ENCODE measurements at places on chromosomes 12 and 14.

DNA sequence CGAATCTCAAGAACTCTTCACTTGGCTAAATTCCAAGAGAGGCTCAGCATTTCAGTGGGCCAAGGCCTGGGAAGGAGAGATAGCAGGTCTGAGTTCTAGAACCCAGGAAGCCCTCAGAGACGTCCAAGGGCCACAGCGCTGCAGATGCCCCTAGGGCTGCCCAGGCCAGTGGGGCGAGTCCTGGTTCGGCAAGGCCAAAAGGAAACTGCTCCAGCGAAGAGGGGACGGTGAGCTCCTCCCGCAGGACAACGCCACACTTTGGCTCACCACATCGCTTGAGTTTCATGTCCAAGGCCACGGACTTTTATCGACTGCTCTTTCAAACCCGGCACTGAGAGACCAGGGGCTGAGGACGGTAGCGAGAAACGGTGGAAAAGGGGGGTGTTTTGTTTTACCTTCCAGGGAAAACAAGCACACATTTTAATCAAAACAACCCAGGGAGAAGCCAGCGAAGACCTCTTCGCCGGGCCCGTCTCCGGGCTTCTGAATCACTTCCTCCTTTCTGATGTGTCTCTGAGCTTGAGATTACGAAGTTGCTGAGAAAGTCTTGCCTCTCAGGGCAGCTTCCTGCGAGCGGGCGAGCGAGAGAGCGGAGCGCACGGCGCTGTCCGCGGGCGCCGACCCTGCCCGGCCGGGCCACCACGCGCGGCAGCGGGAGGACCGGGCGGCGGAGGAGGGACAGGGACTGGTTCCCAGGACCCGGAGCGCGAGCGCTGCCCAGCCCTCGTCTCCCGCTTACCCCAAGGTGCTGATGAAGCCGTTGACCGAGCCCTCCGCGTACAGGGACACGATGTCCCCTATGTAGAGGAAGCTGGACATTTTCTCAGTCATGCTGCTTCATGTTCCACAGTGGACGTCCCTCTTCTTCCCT is 808 bp downstream of the ITPR2 start:
- DNase-seq, result peak; percentile 74

- DNase-seq, result no peak
Measured at GRCh38 chr14:77378701-77379100, 1.5 kb downstream of the SAMD15 start.

DNA sequence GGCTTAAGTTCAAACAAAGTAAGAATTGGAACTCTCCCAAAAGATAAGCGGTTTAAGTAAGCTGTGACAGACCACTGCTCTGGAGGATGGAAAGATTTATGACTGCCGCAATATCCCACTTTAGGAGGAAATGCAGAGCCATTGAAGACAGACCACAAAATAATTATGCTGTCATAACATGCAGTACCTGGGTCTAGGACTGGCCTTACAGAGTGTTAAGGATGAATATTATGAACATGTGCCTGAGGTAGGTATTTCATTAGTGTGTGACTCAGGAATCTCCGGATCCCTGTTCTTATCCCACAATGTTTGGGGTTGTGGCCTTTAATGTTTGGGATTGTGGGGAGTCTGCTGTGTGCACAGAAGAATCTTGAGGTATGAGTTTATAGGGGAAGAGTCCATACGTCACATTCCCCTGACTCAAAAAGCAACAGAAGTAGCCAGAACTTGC is 114.9 kb downstream of the SAMD4A start:
- peak; percentile 83 for DNase-seq

DNA sequence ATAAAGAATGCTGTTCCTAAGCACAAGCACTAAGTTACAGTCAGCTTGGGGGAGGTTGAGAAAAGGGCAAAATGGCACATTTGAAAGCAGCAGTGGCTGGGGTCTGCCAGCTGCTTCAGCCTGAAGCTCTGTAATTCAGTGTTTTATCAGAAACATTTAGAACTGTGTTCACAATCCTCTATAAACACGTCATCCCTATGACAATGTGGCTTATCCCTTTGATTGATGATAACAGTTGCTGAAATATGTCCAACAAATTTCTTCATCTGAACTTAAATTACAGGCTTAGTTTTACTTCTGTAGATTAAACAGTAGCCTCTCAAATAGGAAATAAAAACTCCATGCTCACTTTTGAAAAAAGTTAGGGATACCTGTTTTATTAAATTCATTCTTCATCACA is 108.8 kb downstream of the VEZT start:
- no peak for DNase-seq

All from foreskin keratinocyte (primary cell).